ENCODE measurements at places on chromosomes 11 and 22. TPM values are rescaled to one million over a fixed set of nuclear protein-coding genes. Genes with fewer than 3 reads are reported as not detected.

DNA sequence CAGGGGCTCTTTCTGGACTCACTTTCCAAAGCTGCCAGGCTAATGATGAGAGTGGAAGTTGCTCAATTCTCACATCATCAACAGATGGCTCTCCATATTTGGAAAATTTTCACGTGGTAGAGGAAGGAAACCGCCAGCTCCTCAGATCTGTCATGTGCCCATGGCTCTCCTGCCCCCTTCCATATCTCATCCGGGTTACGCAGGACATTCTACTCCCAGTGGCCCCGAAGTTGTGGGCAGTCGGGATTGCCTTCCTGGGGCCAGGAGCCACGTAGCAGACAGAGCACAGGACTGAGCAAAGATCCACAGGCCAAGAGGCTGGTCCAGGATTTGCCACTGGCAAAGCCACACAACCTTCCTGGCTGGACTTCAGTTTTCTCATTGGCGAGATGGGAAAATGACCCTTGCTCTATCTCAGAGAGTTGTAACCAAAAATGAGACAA is 38.8 kb downstream of the RPUSD4 start:
- H3K27ac ChIP-seq = no peak overlapping the region
- peaks cover 4% of the 10 kb centered on the region for H3K4me1 ChIP-seq
- H3K36me3 ChIP-seq = no peaks in the 10 kb centered on the region
- H3K27me3 ChIP-seq = peaks cover 5% of the 10 kb centered on the region

DNA sequence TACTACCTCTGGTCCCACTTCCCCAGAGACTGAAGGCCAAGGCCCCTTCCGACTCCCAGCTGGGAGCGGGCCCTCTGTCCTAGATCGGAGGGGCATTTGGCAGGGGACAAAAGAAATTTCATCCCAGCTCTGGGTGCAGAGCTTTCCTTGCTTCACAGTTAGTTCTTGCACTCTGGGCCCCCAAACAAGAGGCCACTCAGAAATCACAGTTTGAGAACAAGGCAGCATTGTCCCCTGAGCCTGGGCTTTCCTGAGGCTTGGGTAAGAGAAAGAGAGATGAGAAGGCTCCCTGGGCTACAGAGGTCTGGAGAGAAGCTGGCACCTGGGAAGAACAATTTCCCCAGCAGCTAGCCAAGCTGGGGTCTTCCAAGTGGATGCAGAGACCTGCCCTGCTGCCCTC is 71.8 kb upstream of the NCAM1 start:
- no peak for DNase-seq
- no peak overlapping the region for H3K27ac ChIP-seq
- peaks cover 6% of the 10 kb centered on the region for H3K27me3 ChIP-seq
- no peak overlapping the region for H3K4me3 ChIP-seq
- peaks cover 4% of the 10 kb centered on the region for H3K36me3 ChIP-seq

- no peak overlapping the region for H3K27ac ChIP-seq
- no peaks in the 10 kb centered on the region for H3K36me3 ChIP-seq
- DNase-seq = no peak
- H3K4me1 ChIP-seq = peaks cover 14% of the 10 kb centered on the region
Measured at GRCh38 chr22:23826510-23827350, 12.1 kb downstream of the DERL3 start.

GRCh38 chr11:19922689-19923035 is 210.0 kb downstream of the NAV2 start:
- no peak overlapping the region for H3K4me3 ChIP-seq
- peaks cover 53% of the 10 kb centered on the region for H3K27me3 ChIP-seq
- no peaks in the 10 kb centered on the region for H3K36me3 ChIP-seq

DNA sequence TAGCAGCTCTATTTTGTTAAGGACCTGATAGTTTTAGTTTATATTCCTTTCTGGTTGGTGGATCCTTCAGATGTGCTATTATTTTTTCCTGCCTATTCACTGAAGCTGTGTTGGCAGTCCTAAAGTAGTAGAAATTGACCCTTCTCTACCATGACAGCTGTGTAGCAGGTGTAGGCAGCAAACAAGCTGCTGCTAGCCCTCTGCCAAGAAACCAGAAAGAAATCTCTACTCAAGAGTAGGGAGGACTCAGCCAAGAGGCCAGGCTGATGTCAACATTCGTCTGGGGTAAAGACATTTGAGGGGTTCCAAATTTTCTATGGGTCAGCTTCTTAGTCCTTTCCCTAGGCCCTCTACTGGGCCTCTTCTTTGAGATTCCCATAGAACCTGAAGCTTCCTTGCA is 51.2 kb downstream of the CSTF3 start:
- no peaks in the 10 kb centered on the region for H3K4me1 ChIP-seq
- H3K27ac ChIP-seq = no peak overlapping the region
- H3K4me3 ChIP-seq = no peak overlapping the region

GRCh38 chr22:21984793-21985192 is 2.2 kb upstream of the TOP3B start:
- peaks cover 8% of the 10 kb centered on the region for H3K4me1 ChIP-seq
- no peak for DNase-seq
- no peaks in the 10 kb centered on the region for H3K27me3 ChIP-seq
- no peak overlapping the region for H3K4me3 ChIP-seq
- H3K36me3 ChIP-seq = no peaks in the 10 kb centered on the region
- H3K27ac ChIP-seq = no peak overlapping the region

DNA sequence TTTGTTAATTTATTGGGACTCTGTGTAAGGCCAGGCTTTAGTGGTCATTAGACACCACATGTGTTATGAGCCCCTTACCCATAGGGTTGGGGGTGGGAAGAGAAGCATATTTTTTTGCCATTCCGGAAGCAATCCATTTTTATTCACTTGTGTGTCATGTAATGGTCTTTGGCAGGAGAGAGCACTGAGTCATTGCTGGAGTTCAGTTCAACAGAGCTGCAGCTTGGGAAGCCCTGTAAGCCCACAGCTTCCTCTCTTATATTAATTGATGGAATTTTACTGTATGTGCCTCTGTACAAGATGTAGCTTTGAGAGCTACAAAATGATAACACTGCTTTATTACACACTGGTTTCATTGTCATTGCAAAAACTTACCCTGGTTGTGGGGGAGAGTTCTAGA is 177.3 kb upstream of the SORL1-AS1 start:
- H3K36me3 ChIP-seq = peaks cover 4% of the 10 kb centered on the region
- no peak for DNase-seq
- no peaks in the 10 kb centered on the region for H3K27me3 ChIP-seq
- no peak overlapping the region for H3K4me3 ChIP-seq
- peaks cover 5% of the 10 kb centered on the region for H3K4me1 ChIP-seq
- H3K27ac ChIP-seq = peak overlapping the region; percentile 53

- H3K27me3 ChIP-seq = no peaks in the 10 kb centered on the region
- DNase-seq = no peak
- no peaks in the 10 kb centered on the region for H3K4me1 ChIP-seq
- H3K27ac ChIP-seq = no peak overlapping the region
- H3K36me3 ChIP-seq = no peaks in the 10 kb centered on the region
- H3K4me3 ChIP-seq = no peak overlapping the region
Measured at GRCh38 chr11:41612415-41612814, 153.0 kb upstream of the LRRC4C start.

DNA sequence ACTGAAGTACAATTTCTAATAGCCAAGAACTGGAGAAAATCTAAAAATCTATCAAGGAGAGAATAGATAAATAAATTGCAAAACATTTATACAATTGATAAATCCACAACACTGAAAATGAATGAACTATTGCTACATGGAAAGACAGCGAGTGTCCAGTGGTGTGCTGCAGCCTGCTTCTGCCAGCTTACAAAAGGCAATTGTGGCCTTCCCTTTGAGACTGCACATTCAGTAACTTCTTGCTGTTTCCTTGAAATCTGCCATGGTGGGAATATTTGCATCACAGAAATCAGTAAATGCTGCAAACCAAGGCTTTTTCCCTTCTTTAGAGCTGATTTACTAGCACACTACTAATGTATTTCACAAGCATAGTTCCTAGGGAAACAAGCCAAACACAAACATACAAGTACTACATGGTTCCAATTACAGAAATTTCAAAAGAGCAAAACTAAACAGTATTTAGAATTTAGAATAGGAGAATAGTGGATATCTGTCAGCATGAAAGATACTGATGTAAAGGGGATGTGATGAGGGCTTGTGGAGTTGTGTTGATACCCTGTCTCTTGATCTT is 76.9 kb upstream of the TRIM77 start:
- no peak for DNase-seq
- H3K27ac ChIP-seq = no peak overlapping the region
- H3K36me3 ChIP-seq = no peaks in the 10 kb centered on the region
- no peaks in the 10 kb centered on the region for H3K4me1 ChIP-seq
- H3K4me3 ChIP-seq = no peak overlapping the region

DNA sequence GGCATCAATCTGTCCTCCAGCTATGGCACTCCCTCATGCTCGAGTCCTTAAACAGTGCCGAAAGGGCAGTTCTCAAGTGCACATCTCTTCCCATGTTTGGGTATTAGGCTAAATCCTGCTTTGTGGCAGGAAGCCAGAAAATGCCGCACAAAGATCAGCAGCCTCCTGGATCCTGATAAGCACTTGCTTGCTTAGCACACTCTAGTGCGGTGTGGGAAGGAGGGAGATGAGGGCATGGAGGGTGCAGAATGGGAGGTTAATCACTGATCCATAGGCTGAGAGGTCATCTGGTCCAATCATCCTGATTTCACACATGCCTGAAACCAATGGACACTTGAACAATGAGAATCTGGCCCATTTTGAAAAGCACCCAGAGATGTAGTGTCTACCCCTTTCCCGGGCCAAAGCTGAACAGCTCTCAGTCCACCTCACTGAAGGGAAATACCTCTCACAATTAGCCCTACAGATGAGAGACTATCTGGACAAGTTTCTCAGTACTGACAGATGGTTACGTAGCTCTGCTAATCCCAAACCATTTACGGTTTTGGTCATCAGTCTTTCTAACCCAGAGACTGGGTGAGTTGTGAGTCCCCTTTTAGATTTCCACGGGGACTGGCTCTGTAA is 29.8 kb upstream of the CHRM4 start:
- no peak overlapping the region for H3K4me3 ChIP-seq
- no peak overlapping the region for H3K27ac ChIP-seq
- peaks cover 3% of the 10 kb centered on the region for H3K4me1 ChIP-seq
- no peak for DNase-seq
- peaks cover 4% of the 10 kb centered on the region for H3K36me3 ChIP-seq

DNA sequence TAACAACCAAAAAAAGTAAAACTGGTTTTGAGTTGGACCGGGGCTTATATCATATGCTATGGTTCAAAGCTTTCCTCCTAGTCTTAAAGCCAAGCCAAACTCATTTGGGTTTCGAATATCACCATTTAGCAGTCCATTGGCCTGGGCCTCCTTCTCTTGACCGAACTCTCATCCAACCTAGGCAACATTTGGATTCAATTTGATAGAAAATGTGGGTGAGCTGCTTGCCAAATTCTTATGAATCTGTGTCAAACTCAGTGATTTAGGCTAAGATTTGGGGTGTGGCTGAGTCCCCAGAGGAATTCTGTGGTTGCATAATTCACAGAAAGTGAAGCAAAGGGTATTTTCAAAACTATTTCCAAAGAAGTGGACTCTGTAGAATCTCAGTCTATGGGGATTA is 83.7 kb downstream of the BLID start:
- H3K36me3 ChIP-seq = no peaks in the 10 kb centered on the region
- no peaks in the 10 kb centered on the region for H3K4me1 ChIP-seq
- H3K4me3 ChIP-seq = no peak overlapping the region
- no peak for DNase-seq

DNA sequence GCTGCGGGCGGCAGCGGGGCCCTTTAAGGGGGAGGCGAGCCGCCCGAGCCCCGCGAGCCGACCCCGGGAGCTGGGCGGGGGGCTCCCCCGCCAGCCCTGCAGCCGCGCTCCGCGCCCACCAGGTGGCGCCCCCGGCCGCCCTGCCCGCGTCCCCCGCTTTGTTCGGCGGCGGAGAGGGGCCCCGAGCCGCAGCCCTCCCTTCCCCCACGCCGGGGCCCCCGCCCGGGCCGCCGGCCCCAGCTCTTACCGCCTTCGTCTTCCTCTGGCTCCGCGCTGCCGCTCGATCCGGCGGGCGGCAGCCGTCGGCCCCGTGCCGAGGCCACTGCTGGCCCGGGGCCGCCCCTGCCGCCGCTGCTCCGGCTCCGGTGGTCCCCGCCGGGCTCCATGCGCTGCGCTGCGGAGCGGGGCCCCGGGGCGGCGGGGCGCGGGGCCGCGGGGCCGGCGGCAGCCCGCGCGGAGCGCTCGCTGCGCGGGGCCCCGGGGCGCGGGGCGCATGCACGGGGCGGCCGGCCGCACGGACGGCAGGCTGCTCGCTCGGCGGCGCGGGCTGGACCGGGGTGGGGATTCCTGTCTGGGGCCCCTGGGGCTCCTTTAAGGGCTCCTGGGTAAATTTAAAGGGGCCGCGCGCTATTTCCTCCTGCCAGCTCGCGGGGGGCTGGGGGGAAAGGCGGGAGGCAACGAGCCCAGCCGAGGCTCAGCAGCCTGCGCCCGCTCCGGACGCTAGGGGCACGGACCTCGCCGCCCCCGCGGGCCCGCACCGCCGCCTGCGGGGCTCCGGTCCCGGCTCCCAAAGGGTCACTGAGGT is at the start of gene ZFTA:
Gene ZFTA, minus strand, starts transcription at position 539 of the 805 bp plus-strand sequence. Its CDS starts 153 bp downstream, at position 386.
- peak; percentile 74 for DNase-seq
- H3K4me1 ChIP-seq = peaks cover 8% of the 10 kb centered on the region
- no peaks in the 10 kb centered on the region for H3K36me3 ChIP-seq

GRCh38 chr11:134742956-134743819 is 331.1 kb upstream of the B3GAT1 start:
- no peak overlapping the region for H3K27ac ChIP-seq
- no peak overlapping the region for H3K4me3 ChIP-seq
- DNase-seq = no peak
- peaks cover 6% of the 10 kb centered on the region for H3K4me1 ChIP-seq
- no peaks in the 10 kb centered on the region for H3K36me3 ChIP-seq

DNA sequence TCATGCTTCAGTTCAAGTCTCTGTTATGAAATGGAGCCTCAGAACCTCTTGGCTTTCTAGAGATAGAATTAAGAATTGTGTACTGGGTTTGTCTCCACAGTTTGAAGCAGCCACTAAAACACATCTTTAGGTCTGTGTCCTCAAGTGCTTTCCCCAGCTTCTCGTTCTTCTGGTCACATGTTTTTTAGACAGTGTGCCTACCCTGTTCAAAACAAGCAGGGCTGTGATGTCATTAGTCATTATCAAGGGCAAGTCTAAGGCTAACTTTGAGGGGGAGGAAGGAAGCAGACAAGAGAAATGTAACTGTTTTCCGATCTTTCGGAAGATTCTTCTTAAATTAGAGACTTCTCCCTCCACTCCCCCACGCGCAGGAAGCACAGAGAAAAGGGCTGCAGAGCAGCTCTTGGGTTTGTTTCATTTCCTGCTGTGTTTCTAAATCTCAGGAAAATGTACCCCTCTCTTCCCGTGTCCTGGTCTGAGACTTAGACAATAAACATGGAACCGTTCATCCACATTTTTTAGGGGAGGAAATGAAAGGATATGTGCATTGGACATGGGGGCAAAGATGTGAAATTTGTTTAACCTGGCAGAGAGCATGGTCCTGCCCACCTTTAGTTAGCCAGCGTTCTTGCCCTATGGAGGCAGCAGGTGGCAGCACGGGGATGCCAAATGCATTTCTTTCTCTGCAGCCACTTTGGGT is 3.1 kb downstream of the AKIP1 start:
- no peaks in the 10 kb centered on the region for H3K36me3 ChIP-seq
- peaks cover under 1% of the 10 kb centered on the region for H3K27me3 ChIP-seq
- H3K4me3 ChIP-seq = peak overlapping the region; percentile 65
- H3K4me1 ChIP-seq = peaks cover 16% of the 10 kb centered on the region
- DNase-seq = no peak

The KDELR3 gene
- total RNA-seq = 0.92 TPM

The ARHGAP8 gene
- 0.64 TPM for total RNA-seq

The TREH gene
- not detected for total RNA-seq

The TSGA10IP gene
- total RNA-seq = not detected

The ELF5 gene
- total RNA-seq = not detected
